ENCODE measurements at places on chromosomes 1 and 21.

GRCh38 chr1:92095874-92096273 is 15.7 kb downstream of the BTBD8 start:
- DNase-seq: no peak

GRCh38 chr1:50878434-50878833 is 81.6 kb downstream of the FAF1 start:
- no peak for DNase-seq

- peak; percentile 12 for DNase-seq
These were observed 93.7 kb downstream of the TTC3 start for GRCh38 chr21:37166733-37167132.

DNA sequence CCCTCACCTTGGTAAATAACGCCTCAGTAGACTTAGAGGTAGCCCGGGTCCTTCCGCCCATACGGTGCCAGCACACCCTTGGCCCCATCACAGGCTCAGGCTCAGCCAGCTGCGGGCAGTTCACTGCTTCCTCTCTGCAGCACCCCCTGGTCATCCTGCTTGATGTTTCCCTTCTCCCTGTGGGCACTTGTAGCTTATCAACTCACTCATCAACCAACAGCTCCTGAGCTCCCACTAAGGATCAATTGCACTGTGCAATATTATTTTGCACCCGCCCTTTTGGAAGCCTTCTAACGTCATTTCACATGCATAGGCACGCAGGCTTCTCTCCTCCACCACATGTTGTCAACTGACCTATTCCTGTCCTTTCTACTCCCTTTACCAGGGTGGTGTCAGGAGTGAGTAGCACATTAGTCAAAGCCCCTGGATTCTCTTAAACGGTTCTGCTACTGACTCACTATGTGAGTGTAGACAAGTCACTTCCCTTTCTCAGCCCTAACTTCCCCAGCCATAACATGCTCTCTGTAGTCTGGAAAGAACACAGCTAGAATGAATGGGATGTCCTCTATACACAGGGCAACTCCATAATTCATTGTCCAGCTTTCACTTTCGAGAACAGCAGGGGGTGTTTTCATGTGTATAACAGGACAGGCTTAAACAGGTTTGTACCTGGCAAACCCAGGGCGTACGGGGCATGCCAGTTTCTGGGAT is 47.1 kb upstream of the IRF2BP2 start:
- peak; percentile 54 for DNase-seq

DNA sequence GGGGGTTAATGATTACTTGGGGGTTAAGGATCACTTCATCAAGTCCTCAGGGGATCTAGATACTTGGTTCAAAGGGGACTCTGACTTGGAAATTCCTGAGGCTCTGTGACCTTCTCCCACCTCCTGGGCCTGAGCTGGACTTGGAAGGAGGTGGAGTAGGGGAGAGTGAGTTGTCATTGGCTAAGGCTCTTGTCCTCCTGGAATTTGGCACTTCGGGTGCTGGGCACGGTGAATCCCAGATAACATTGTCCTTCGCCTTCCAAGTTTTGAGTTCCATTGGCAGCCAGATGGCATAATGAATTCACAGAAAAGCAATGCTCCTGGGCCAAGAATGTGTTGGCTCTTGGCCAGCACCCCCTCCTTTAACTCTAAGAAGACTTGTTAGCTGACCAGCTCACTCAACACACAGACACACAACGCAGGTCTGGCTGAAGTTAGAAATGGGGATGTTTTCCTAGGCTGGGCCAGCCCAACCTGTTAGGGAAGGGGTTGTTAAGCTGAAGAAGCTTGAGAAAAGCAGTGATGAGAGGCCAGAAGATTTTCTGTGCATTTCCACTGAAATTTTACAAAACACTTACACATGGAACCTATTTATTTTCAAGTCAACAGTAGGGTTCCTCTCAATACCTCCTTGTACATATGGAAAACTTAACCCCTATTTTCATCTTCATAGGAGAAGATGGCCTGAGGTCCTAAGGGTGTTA is 29.7 kb downstream of the SLC26A9 start:
- peak; percentile 38 for DNase-seq

- no peak for DNase-seq
These were observed 6.3 kb downstream of the ASPM start for GRCh38 chr1:197140121-197140520.

- peak; percentile 35 for DNase-seq
These were observed 40.3 kb downstream of the DIRAS3 start for GRCh38 chr1:68010090-68010489.

- no peak for DNase-seq
These were observed 203.1 kb downstream of the NFIA start for GRCh38 chr1:61285371-61285885.

GRCh38 chr1:14253676-14254075 is 344.8 kb upstream of the KAZN start:
- no peak for DNase-seq

- DNase-seq: peak; percentile 75
These were observed 54.4 kb downstream of the NAV1 start for GRCh38 chr1:201593200-201593921.

- no peak for DNase-seq
These were observed 18.6 kb downstream of the DCAF8 start for GRCh38 chr1:160243767-160244166.

- no peak for DNase-seq
These were observed 34.0 kb downstream of the TMEM53 start for GRCh38 chr1:44640200-44640853.

GRCh38 chr1:57278558-57278957 is 145.3 kb downstream of the DAB1 start:
- DNase-seq: no peak

- DNase-seq: no peak
These were observed 127.1 kb downstream of the PPIAL4G start for GRCh38 chr1:148355976-148356375.

DNA sequence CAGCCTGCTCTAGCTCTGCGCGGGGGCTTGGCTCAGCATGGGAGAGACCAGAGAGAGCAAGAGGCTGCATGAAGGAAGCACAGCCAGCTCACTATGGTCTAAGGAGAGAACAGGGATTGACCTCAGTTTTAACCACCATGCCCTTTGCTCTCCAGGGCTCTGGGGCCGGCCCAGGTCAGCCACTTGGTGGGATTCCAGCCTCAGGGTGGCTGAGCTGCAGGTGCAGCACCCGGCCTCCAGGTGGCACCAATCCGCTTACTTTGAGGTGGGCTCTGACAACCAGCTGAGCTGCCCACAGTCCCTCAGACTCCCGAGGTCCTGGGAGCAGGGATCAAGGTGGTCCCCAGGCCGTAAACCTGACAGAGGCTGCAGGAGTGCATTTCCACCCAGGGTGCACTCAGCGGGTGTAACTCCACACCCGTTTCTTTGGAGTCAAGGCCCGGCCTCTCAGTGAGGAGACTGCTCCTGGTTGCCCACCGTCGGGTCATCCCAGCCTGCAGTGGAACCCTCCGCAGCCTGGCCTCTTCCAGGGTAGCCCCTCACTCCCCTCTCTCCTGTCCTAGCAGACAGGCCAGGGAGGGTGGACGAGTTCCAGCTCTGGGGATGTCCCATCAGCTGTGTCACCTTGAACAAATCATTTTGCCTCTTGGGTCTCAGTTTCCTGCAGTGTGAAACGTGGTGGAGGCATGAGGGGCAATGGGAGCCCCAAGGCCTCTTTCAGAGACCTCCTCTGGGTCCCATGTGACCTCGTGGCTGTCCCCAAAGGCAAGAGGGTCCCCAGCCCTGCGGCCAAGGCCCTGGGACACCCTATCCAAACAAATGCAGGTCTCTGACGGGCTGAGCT is 607 bp upstream of the LGR6 start:
- DNase-seq: peak; percentile 14

GRCh38 chr1:156747742-156748669 is 3.5 kb downstream of the HDGF start:
- no peak for DNase-seq

DNA sequence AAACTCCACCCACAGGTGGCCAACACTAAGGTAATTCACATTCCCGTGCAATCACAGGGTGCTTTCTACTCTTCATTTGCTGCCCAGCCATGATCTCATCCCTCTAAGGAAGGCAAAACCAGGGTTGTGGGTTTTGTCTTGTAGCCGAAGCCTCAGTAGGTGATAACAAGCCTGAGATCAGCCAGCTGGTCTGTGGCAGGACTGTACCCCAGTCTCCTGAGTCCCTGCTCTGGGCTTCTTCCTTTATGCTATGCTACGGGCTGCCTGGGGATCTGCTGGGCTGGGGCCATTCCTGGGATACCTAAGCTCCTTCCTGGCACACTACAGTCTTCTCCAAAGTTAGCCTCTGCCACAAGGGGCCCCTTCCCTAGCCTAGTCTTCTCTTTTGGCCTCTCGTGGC is 9.8 kb downstream of the PPFIA4 start:
- no peak for DNase-seq

DNA sequence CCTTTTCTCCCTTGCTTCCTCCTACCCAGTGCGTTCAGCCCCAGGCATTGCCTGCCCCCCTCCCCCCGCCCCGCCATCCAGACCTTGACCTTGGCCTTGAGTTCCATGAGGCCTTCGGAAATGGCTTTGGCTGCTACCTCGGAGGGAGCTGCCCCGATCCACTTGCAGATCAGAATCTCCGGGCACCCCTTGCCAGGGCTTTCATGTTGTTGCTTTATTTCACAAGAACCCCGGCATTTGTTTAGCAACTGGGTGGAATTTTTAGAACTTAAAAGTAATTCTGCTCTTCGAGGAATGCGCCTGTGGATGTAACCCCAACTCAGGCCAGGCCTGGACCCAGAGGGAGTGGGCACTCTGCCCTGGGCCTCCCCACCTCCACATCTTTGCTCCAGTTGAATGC is 154.1 kb upstream of the TMEM51 start:
- no peak for DNase-seq

- peak; percentile 69 for DNase-seq
These were observed 7.6 kb downstream of the EFHD2 start for GRCh38 chr1:15417059-15417934.

DNA sequence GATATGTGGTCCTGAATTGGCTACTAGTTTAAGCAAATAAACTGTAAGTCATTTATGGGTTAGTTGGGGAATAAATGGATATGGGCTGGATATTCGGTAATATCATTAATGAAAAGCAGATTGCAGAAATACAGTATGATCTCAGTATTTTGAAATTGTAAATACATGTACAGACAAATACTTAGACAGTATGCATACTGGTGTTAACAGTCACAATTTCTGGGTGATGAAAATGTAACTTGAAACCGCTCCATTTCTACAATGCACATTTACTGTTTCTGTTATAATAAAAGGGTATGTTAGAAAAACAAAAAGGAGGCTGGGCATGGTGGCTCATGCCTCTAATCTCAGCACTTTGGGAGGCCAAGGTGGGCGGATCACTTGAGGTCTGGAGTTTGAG is 28.0 kb downstream of the BLZF1 start:
- no peak for DNase-seq

- DNase-seq: no peak
These were observed at the start of gene LEFTY1 for GRCh38 chr1:225888898-225889601. Gene LEFTY1 (minus strand): TSS chr1:225889146. CDS start chr1:225889066, 80 bp downstream.

DNA sequence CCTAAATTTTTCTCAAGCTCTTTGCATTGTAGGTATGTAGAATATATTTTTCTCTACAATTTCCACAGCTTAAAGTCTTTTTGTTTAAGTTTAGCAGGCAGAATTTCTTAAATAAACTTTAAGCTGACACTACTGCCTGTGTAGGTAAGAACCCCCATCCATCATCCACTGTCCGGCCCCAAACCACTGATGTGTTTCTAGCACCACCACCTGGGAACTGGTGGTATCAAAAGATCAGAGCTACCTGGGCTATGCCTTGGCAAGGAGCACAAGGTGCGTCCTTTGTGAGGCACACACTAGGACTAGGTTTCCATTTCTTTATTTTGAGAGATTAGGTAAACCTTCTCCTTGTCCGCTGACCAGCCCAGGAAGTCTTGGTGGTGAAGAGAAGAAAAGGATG is 10.5 kb upstream of the LELP1 start:
- no peak for DNase-seq

GRCh38 chr1:210328746-210329503 is at the start of gene HHAT:
Gene HHAT (plus strand): TSS chr1:210328902. CDS start chr1:210348976, 20,074 bp downstream.
- DNase-seq: peak; percentile 65

DNA sequence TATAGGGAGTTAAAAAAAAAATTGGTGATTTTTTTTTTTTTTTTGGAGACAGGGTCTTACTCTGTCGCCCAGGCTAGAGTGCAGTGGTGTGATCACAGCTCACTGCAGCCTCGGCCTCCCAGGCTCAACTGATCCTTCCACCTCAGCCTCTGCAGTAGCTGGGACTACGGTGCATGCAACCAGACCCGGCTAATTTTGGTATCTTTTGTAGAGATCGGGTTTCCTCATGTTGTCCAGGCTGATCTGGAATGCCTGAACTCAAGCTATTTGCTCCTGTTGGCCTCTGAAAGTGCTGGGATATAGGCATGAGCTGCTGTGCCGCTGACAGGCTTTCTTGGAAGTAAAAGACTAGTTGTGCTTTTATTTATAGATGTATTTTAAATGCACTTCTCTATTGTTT is 3.0 kb downstream of the CDC42 start:
- no peak for DNase-seq

DNA sequence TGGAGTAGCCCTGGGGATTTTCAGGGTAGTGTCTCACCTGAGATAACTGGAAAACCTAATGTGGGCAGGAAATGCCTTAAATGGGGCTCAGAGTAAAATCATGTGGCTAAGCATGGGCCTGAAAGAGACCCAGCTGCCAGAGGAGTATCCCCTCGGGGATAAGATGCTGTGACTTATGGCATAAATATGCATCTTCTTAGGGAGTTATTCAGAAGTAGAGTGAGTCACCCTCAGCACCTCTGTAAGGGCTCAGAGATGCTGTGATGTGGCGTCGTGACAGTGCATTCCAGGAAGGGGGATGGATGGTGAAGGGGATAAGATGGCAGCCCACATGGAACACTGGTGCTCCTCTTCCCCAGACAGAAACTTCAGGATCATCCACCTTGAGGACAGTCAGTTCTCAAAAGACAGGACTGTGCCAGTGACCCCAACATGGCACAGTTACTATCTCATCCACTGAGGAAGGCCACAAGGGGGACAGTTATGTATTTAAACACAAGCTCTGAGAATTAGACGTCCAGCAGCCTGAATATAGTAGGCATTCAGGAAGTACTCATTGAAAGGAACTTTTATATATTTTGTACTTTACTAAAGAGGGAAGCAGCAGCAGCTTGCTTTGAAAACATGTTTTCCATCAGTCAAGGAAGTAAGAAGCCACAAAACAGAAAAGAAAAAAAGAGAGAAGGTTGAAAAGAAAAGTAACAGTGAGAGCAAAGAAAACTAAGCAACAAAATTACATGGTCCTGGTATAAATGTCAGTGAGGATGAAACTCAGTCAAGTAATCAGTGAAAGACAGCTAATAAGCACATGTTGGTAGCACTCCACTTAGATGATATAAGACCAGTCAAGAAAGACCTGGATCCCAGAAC is 8.3 kb downstream of the IL24 start:
- DNase-seq: peak; percentile 74

DNA sequence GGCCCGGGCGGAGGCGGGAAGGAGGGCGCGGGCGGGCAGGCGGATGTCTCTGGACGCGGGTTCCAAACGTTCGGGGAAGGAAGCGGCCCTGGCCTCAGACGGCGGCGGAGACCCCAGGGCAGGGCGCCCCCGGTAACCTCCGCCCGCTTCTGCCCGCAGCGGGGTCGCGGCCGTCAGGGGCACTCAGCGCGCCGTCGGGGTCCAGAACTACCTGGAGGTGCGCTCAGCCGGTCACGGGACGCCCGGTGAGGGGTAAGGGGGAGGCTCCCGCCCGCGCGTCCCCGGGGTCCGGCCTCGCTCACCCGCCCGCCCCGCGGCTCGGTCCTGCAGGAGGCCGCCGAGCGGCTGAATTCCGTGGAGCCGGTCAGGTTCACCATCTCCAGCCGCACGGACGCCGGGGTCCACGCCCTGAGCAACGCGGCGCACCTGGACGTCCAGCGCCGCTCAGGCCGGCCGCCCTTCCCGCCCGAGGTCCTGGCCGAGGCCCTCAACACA is 406 bp downstream of the PUSL1 start:
- no peak for DNase-seq

- no peak for DNase-seq
These were observed 71.9 kb downstream of the NMNAT2 start for GRCh38 chr1:183346276-183346732.
